Activated T-cell treated with anti-CD3 and anti-CD28 coated beads for 24 hours (primary cell): ENCODE measurements at places on chromosomes 6 and 20.

- no peak for DNase-seq
Measured at GRCh38 chr20:42516692-42517091, 673.0 kb downstream of the PTPRT start.

DNA sequence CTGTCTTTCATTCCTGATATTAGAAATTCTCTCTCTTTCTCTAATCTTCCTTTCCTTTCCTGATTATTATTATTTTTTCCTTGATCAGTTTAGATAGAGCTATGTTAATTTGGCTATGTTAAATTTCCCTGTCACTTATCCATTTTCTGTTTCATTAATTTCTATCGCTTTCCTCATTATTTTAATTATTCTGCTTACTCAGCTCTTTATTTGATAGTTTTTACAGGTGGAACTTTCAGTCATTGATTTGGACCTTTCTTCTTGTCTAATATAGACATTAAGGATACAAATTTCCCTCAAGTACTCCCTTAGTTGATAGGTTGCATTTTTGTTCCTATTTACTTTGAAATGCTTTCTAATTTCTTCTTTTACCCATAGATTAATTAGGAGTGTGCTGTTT is 442.3 kb downstream of the CDH26 start:
- DNase-seq: no peak

- no peak for DNase-seq
Measured at GRCh38 chr6:39808964-39809363, 16.8 kb downstream of the DAAM2 start.

DNA sequence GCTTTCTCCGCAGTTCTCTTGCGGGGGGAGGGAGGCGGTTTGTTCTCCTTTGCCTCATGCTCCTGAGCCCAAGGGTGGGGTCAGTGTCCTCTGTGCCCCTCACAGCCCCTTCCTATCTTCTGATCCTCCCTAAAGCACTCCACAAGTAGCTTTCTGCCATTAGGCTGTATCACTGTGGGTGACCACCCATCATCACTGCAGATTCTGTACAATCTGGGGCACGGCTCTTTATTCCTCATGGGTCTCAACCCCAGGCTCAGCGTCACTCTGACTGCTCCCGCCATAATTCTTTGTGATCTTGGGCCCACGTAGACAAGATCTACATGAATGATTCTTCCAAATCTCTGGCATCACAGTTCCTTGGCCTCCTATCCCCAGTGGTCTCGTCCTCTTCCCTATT is 10.5 kb downstream of the NCR2 start:
- no peak for DNase-seq

- no peak for DNase-seq
Measured at GRCh38 chr20:21529863-21530262, 16.0 kb upstream of the NKX2-2 start.

- no peak for DNase-seq
Measured at GRCh38 chr6:146896062-146896813, 297.5 kb downstream of the ADGB start.
